Ecto neural progenitor cell (in vitro differentiated cells): ENCODE measurements at places on chromosomes 1 and 21.

DNA sequence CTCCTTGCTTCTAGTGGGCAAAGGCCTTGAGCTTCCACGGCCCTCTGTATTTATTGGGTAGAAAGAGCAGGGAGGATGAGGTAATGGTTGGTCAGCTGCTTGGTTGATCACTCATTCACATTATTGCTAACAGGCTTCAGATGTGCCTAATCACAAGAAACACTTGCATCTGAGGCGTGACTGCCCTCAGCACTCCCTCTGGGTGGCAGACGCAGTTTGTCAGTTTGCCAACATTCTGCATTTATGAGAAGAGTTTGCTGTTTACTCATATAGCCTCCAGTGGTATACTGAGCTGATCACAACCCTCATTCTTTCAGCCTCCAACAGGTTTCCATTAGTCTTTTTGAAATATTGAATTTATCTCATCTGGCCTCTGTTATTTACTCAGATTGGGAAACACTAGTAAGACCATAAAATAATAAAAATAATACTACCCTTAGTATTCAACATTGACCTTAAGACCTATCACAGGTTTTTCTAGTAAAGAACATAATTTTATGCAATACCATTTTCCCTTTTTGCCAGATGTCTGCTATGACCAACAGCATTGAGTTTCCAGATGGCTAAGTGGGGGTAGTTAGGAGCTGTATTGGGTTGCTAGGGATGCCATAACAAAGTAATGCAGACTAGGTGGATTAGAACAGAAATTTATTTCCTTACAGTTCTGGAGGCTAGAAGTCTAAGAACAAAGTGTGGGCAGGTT is 53.3 kb downstream of the PTGFR start:
- no peak for DNase-seq

DNA sequence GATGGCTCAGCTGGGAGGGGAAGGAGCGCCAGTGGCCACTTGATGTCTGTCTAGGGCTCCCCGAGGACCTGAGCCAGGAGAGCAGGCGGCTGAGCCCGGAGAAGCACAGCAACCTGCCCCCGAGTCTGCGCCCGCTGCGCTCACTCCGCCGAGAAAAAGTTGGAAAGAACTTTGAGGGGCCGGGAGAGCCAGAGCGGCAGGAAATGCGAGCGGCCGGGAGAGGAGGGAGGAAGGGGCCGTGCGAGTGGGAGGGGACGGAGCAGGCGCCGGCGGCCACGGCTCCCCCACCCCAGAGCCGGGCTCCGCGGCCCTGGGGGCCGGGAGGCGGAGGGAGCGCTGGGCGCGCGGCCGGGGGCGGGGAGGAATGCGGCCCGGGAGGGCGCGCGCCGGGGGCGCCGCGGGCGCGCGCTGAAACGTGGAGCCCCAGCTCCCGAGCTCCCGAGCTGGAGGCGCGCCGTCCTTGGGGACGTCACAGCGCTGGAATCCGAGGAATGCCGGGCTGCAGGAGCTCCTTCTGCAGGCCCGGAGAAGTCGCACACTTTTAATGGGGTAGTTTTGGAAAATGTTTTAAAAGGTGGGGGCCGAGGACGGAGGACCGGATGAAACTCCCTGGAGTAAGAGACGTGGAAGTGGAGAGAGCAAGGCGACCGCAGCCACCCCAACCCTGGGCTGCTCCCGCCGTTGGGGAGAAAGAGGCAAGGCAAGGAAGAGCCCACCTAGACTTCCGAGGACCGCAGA is at the start of gene PTPN14:
TSS of gene PTPN14 (minus strand) at position 167 of the 738 bp plus-strand sequence. CDS start 86,799 bp downstream, outside the sequence.
- peak; percentile 94 for DNase-seq

- no peak for DNase-seq
Observed at GRCh38 chr1:230459465-230459864, 33.3 kb upstream of the PGBD5 start.

DNA sequence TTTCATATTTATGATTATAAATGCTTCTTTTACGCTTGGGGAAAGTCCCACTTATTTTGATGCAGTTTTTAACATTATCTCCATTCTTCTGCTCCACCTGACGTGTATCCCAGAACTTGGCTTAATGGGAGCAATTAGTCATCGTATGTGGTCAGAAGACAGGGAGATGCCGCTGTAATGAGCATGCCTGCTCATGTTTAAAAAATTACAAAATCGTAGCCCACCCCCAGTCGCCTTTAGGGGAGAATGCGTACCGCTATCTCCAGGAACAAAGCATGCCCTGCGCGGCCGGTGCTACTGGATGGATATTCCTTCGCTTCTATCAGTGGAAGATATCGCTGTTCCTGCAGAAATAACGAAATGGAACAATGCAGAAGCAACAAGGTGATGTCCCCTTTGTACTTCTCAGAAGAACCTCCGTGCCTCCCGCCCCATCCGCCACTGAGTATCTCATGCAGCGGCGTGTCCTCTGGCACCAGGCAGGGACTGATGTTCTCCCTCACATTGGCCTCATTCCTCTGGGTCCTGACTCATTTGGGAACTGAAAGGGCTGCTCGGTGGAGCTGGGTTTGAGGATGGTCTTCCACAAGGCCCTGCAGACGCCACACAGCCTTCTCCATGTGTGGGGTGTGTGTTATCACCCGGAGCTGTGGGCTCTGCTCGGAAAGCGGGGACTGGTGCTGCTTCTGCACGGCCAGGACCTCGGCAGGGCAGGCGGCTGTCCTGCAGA is 116.3 kb upstream of the COL6A1 start:
- no peak for DNase-seq

- no peak for DNase-seq
Observed at GRCh38 chr1:112196731-112197130, 199.3 kb upstream of the CTTNBP2NL start.

DNA sequence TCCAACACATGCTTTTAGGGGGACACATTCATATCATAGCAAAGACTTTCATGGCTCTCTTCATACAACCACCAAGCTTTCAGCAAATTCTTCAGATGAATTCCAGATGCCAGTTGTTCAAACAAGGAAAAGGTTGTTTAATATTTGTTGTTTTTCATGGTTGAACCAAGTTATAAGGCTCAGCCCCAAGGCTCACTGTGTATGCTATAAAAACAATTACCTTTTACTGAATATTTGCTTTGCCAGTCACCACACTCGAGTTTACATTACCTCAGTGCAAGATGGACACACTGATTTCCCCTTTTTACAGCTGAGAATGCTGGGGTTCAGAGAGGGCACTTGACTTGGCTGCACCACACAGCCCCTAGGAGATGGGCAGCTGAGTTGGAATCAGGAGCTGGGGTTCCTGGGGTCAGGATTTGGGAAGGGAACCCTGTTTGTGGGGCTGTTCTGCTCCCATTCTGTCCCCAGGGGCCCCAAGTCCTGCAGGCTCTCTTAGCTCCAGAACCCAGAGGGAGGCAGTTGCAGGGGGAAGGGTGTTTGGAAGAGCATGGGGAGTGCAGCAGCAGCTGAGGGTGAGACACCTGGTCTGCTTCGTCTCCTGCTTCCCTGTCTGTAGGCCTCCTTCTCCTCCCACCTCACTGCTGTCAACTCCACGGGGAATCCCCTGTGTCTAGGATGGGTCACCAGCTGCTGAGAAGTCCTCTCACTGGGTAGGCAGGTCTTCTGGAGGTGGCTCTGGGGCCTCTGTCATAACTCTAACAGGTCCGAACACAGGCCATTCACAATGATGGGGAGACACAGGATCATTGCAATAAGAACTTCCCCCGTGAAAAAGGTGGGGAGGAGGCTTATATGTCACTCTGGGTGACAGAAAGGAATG is 12.8 kb upstream of the TMPRSS2 start:
- no peak for DNase-seq

DNA sequence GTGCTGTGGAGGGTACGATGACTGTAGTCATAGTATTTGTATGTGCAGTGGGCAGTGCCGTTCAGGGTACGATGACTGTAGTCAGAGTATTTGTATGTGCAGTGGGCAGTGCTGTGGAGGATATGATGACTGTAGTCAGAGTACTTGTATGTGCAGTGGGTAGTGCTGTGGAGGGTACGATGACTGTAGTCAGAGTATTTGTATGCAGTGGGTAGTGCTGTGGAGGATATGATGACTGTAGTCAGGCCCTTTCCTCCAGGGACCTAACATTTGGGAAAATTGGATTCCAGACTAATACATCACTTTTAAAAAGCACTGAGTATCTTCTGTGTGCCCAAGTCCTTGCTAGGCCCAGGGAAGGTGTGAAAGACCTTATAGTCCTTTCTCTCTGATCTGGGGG is 2.9 kb downstream of the ZNF672 start:
- DNase-seq = no peak

GRCh38 chr21:45244799-45245340 is 42.8 kb downstream of the POFUT2 start:
- peak; percentile 40 for DNase-seq

DNA sequence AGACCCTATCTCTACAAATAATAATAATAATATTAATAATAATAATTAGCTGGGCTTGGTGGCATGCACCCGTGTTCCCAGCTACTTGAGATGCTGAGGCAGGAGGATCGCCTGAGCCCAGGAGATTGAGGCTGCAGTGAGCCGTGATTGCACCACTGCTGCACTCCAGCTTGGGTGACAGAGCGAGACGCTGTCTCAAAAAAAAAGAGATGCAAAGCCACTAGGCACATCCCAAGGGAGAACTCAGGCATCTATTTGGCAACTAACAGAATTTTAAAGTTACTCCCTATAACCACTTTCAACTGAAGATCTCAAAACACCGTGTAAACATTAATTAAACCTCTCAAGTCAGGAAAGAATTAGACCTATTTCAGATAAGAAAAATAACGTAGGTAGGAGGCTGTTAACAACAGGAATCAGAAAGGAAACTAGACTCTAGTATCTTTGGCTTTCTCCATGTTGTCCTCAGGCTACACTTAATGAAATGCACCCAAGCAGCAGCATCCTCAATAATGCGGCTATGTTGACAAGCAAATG is 3.7 kb downstream of the RNF19B start:
- DNase-seq = no peak

GRCh38 chr1:203133970-203134725 is 6.6 kb downstream of the ADORA1 start:
- no peak for DNase-seq

DNA sequence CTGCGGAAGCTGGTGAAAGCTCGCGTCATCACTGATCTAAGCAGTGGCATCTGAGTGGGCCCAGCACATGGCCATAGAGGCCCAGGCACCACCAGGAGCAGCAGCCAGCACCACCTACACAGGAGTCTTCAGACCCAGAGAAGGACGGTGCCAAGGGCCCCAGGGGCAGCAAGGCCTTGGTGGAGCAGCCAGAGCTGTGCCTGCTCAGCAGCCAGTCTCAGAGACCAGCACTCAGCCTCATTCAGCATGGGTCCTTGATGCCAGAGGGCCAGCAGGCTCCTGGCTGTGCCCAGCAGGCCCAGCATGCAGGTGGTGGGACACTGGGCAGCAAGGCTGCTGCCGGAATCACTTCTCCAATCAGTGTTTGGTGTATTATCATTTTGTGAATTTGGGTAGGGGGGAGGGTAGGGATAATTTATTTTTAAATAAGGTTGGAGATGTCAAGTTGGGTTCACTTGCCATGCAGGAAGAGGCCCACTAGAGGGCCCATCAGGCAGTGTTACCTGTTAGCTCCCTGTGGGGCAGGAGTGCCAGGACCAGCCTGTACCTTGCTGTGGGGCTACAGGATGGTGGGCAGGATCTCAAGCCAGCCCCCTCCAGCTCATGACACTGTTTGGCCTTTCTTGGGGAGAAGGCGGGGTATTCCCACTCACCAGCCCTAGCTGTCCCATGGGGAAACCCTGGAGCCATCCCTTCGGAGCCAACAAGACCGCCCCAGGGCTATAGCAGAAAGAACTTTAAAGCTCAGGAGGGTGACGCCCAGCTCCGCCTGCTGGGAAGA is 3.2 kb upstream of the ARTN start:
- DNase-seq = no peak

DNA sequence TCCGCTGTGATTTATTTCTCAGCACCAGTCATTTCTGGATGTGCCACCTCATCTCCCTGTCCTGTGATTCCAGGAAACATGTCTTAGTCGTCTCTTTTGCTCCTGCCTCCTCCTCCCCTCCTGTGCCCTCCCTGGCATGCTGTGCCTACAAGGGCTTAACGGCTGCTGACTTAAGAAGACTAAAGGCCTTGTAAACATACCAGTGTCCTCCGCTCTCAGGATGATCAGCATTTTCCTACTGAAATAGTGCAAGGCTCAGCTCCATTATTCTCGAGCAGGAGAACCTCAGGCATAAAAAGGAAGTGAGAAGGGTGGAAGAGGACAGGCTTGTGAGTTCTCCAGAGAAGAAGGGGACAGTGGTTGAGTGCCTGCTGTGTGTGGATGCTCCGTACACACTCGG is 61.6 kb upstream of the RUNX3 start:
- no peak for DNase-seq

- DNase-seq = no peak
Observed at GRCh38 chr1:162976628-162977027, 92.5 kb upstream of the RGS4 start.

DNA sequence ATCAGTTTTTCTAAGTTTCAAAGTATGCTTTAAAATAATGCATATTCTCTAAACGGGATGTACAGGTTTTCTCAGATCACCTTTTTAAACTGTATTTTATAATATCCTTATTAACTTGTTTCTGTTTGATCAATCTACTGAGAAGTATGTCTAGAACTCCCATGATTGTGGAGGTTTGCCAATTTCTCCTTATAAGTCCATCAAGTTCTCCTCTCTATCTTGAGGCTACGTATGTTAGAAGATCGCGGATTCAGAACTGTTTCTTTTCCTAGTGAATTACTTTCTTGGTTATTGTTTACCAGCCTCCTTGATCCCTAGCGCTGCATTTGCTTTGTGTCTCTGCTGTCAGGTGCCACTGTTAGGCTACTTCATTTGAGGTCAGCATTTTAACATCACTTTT is 89.2 kb downstream of the NPHP4 start:
- no peak for DNase-seq

- DNase-seq = peak; percentile 51
Observed at GRCh38 chr1:54464477-54465146, 58.4 kb upstream of the SSBP3 start.

GRCh38 chr1:29651684-29652665 is 415.7 kb downstream of the PTPRU start:
- DNase-seq = peak; percentile 27

DNA sequence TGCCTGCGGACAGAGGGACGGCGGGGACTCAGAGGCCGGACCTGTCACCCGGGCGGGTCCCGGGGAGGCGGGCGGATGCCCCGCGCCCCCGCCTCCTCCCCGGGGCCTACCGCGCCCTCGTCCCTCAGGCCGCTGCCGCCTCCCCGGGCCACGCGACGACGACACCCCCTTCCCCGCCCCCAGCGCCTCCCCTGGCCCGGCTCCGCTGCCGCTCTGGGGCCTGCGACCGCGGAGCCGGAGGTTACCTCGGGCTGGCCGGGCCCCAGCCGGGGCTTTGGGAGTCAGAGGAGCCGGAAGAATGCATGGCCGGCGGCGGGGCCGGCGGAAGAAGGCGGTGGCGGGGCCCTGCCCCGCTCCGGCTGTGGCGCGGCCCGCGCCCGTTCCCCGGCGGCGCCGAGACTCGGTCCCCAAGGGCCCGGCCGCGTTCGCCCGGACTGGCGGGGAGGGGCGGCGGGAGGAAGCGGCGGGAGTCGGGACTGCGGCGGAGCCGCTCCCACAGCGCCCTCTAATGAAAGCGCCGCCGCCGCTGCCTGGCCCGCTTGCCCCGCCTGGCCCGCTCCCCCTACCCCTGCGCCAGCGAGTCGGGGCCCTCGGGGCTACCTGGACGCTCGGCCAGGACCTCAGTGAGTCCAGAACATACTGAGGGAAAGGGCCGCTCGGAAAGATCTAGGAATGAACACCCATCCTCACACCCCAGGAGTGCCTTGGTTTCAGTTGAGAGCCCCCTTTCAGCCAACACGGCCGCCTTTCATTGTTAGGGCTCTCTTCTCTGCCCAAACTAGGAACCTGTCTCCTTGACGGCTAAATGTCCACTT is at the start of gene LPGAT1:
TSS of gene LPGAT1 (minus strand) at position 436 of the 815 bp plus-strand sequence. CDS start 1,467 bp downstream, outside the sequence.
- peak; percentile 85 for DNase-seq

GRCh38 chr1:248404024-248404423 is 1.2 kb downstream of the OR2T1 start:
- DNase-seq = no peak

GRCh38 chr1:8025671-8026144 is 401 bp downstream of the ERRFI1 start:
- DNase-seq = no peak
